ENCODE measurements at places on chromosomes 13 and 19.
A peak's percentile ranks its signal among the peaks of the same experiment; 100 is the strongest.

GRCh38 chr19:29260477-29261317 lies 47.7 kb upstream of the UQCRFS1 start:
- DNase-seq, result peak; percentile 17

DNA sequence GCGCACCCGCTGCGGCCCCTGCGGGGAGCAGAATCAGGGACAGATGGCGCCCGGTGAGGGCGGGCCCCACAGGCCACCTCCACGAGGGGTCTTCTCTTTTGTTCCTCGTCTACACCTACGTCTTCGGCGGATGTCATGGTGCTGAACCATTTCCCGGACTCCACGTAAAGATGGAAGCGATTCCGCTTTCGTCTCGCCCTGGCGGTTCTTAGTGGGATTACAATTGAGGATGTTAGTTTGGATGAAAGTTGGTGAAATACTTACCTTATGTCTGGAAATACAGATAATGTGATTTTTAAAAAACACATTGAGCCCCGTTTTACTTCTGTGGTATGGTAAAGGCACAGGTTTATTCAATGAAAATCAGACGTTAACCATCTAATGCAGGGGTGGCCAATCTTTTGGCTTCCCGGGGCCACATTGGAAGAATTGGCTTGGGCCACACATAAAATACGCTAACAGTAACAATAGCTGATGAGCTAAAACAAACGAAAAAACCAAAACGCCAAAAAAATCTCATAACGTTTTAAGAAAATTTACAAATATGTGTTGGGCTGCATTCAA lies 1.4 kb upstream of the ZMYM5 start:
- DNase-seq, result peak; percentile 77

- DNase-seq, result no peak
These were observed 399.0 kb downstream of the PCDH9 start for GRCh38 chr13:66830940-66831716.

- no peak for DNase-seq
These were observed 1.6 kb downstream of the SIGLECL1 start for GRCh38 chr19:51252306-51253079.

GRCh38 chr13:20349564-20350381 lies 117.7 kb upstream of the GJB6 start:
- no peak for DNase-seq

DNA sequence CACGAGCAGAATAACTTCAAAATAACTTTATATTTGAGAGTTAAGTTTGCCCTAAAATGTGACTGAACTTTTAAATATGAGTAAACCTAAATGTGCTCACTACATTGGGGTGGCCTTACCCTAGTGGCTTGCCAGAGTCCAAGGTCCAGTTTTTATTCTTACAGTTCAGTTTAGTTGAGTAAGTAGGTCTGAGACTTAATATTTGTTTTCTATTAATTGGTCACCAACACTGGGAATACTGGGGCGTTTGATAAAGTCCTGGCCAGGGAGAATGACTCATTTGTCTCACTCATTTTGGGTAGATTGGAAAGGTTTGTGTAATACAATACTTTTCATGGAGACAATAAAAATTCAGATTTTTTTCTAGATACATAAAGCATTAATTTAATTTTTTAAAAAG lies 127.8 kb upstream of the SPATA13 start:
- DNase-seq, result peak; percentile 26

GRCh38 chr19:47623921-47624391 lies 15.0 kb downstream of the BICRA start:
- no peak for DNase-seq

GRCh38 chr19:7287722-7288121 lies 6.5 kb downstream of the INSR start:
- no peak for DNase-seq

- no peak for DNase-seq
These were observed 559 bp upstream of the SSBP4 start for GRCh38 chr19:18418483-18419194.

DNA sequence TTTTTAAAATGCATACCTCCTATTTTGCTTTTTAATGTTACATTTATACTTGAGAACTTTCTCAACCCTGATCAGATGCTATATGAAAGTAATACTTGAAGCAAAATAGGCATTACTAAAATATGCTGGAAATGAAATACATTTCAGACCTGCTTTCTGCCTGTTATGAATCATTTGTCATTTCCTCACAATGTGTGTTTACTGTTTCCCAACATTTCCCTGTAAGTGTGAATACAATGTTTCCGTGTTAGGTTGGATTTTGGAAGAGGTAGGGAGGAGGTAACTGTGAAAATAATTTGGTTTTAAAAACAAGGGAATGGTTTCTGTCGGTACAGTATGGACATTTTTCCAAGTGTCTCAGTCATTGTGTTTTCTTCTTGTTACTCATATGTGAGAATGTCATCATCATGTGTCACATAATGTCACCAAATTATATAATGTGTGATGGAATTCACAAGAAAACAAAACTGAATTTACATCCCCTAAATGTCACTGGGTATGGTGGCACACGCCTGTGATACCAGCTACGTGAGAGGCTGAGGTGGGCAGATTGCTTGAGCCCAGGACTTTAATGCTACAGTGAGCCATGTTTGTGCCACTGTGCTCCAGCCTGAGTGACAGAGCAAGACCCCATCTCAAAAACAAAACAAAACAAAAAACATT lies 43.0 kb downstream of the ZAR1L start:
- no peak for DNase-seq

DNA sequence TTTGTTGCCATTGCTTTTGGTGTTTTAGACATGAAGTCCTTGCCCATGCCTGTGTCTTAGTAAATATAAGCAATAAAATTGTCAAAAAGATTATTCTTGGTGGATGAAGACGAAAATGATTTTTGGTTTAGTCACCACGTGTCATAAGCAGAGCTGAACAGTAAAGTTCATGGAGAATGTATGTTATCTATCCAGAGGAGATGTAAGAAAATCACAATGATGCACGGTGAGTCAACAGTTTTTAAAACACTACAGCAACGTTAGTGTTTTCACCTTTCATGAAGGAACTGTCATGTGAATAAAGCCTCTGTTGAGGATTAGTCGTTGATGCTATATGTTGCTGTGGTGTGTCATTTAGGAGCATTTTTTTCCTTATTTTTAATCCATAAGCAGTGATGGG lies 137.6 kb downstream of the GPC6 start:
- peak; percentile 80 for DNase-seq

- DNase-seq, result no peak
These were observed 3.9 kb downstream of the PPM1N start for GRCh38 chr19:45502111-45502510.

GRCh38 chr19:2332341-2333026 lies 4.0 kb downstream of the SPPL2B start:
- no peak for DNase-seq

DNA sequence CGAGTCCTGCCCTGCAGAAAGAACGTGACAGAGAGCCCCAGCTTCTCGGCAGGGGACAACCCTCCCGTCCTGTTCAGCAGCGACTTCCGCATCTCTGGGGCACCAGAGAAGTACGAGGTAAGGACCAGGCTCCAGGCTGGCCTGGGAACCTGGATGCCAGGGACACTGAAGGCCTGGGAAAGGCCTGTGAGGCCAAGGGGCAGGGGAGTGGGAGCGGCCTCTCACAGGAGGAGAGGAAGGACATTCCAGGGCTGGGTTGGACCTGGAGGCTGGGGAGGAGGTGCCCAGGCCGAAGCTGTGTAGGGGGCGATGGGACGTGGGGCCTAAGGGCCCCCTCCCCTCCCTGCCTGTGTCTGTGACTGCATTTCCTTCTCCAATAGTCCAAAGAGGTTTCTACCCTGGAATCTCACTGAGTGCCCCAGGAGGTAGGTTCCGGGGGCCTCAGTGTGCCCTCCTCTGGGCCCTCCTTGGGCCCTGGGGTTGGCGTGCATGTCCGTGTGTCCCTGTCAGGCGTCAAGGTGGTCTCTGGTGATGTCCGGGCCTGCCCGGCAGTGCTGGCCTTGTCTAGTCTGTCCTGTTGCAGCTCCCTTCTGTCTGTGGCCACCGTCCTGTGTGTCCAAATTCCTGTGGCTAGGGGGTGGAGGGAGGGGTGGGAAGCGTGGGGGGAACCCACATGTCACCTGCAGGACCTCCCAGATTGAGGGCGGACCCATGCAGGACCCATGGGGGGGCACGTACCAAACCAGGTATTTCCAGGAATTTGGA lies 16.9 kb upstream of the CD22 start:
- no peak for DNase-seq

DNA sequence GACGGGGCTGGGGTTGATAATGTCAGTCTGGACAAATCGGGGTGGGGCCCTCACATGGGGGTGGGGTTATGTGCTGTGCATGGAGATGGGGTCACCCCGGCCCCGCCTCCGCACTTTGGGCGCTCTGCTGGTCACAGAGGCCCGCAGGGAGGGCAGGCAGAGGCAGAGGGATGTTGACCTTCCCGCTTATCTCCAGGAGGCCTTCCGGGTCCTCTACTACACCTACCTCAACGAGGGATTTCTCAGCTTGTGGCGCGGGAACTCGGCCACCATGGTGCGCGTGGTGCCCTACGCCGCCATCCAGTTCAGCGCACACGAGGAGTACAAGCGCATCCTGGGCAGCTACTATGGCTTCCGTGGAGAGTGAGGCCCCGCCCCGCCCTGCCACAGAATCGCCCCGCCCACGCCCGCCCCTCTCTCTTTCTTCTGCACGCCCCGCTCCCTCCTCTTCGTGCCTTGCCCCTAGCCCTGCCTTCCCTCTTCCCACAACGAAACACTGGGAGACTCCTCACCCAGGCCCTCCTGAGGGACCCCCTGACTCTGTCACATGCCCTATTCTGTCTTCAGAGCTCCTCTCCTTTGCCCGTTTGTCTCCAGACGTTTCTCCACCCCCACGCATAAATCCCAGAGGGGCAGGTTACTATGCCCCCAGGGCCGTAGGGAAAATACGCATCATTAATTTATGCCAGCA lies 32.8 kb downstream of the TMEM161A start:
- peak; percentile 71 for DNase-seq

DNA sequence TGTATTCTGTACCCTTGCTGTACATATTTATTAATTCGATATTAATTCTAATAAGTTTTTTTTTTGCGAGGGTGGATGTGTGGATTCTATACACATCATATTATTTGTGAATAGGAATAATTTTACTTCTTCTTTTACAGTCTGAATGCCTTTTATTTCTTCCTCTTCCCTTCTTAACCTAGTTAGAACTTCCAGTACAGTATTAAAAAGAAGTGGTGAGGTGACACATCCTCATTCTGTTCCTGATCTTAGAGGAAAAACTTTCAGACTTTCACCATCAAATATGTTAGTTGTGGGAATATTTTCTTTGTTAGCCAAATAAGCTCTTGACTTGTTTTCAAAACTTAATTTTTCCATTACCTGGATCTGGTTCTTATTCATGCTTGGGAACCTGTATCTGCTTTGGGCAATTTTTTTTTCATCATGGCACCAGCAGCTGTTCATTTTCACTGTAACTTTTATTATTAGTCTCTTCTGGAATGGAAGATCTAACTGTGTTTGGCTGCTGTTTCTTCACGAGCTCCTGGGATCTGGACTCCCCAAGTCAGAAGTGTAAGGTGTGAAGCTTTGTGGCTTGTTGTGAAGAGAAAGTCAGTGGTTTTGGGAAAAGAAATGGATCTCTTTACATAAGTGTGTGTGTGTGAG lies 33.1 kb downstream of the RGCC start:
- DNase-seq, result no peak

DNA sequence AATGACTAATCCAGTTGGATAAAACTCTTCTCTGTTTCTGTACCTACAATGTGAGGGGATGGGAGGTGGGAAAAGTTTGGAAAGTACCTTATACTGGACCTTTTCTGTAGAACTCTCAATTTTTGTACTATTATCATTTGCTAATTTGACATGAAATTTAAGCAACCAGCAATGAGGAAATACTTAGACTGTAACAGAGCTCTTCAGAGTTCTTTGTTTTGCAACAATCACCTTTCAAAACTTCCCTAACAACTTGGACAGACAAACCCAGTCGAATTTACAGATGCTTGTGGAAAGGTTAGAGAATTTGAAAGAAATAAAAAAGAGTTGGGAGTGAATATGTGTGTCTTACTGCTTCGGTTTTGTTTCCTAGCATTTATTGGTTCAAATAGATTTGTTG lies 16.8 kb downstream of the KBTBD7 start:
- DNase-seq, result no peak

GRCh38 chr19:18948075-18948975 lies 7.3 kb upstream of the HOMER3 start:
- DNase-seq, result no peak

GRCh38 chr19:3434630-3435553 lies 45.4 kb downstream of the SMIM24 start:
- peak; percentile 95 for DNase-seq

GRCh38 chr19:55464039-55464661 lies 401 bp downstream of the C19orf85 start:
- DNase-seq, result no peak
